ENCODE measurements at places on chromosomes 12 and 14.
A peak's percentile ranks its signal among the peaks of the same experiment; 100 is the strongest.

- no peak for DNase-seq
These were observed 17.4 kb downstream of the ACVRL1 start for GRCh38 chr12:51924551-51925319.

DNA sequence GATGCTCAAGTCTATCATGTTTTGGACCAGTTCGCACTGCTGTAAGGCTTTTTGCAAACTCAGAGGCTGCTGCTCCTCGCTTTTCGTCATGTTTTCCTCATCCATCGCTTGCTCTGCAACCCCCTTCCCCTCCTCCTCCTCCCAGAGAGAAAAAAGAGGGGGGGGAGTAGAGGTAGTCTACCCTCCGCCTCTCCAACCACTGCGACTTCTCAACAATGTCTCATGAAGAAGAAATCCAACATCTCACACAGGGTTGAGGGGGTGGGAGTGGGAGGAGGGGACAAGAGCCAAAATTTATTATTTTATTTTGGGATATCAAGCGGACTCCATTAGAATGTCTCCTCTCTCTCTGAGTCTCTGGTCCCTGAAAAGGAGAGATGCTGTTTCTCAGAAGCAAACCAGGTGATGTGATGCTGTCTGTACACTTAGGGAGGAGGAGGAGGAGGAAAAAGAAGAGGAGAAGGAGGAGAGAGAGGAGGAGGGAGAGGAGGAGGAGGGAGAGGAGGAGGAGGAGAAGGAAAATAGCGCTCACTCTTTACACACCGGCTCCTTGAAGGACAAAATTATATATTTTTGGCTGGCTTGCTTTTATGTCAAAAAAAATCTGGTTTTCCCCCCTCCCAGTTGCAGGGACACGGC is 520 bp downstream of the KSR2 start:
- no peak for DNase-seq

DNA sequence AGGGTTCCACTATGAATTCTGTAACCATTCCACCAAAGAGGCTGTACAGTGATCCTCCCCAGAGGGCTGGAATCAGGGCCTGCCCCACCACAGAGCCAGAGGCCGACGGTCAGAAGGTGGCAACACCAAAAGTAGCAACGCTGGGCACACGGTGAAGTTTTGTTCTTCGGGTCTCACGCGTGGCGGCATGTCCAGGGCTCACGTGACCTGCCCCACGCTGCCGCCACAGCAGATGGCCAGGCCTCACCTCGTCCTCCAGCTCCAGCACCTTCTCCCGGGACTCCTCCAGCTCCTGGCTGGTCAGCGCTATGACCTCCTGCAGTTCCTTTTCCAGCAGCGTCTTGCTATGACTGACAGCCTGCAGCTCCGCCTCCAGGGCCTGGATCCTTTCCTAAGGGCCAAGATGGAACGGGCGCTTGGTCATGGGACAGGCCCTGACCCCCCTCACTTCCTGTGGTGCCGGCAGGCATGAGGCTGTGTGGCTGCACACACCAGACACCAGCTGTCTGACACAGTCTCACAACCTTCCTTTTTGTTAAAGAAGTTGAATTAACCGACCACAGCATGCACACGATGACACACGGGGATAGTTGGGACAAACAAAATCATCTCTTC is 22.4 kb upstream of the ANKLE2 start:
- no peak for DNase-seq

GRCh38 chr12:105947906-105948305 is 190.8 kb downstream of the NUAK1 start:
- no peak for DNase-seq

DNA sequence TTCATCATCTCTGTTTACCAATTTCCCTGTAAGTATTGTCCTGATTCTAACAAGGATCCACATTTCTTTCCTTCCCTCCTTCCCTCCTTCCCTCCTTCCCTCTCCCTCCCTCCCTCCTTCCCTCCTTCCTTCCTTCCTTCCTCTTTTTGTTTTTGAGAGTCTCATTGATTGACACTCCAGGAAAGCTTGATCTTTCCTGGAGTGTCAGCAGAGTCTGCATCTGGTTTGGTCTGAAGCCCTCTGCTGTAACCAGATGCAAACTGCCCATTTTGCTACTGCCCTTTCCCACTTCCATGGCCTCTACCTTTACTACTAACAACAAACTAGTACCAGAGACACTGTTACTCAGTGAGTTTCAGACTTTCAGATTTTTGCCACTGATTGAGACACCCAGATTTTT is 14.4 kb upstream of the OR6C65 start:
- no peak for DNase-seq

DNA sequence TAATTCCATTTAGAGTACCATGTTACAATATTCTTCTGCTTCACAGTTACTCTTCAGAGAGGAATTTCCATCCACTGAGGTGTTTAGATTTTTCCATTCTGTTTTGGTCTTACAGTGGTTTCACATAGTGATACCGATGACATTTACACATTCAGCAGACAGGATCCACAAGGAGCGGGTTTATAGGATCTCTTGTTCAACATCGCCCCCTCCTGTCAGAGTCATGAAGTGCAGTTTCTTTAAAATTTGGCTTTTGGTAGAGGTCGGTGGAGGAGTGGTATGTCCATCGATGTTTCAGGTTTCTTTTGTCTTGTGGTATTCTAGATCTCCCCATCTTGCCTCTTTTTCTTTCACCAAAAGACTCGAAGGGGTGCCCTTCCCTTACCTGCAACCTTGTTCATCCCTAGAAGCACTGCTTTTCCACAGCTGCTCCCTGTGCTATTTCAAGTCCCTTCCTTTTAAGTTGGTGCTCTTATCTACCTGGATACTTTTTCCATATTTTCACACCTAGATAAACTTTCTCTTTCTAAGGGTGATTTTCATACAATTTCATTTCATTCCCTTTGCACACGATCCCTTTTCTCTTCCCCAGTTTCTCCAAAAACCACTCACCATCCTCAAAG is 181.3 kb downstream of the ITPR2 start:
- DNase-seq: peak; percentile 64

GRCh38 chr14:60222820-60223219 is 26.2 kb upstream of the PPM1A start:
- DNase-seq: no peak

GRCh38 chr12:104299842-104300481 is 3.6 kb upstream of the EID3 start:
- DNase-seq: no peak

DNA sequence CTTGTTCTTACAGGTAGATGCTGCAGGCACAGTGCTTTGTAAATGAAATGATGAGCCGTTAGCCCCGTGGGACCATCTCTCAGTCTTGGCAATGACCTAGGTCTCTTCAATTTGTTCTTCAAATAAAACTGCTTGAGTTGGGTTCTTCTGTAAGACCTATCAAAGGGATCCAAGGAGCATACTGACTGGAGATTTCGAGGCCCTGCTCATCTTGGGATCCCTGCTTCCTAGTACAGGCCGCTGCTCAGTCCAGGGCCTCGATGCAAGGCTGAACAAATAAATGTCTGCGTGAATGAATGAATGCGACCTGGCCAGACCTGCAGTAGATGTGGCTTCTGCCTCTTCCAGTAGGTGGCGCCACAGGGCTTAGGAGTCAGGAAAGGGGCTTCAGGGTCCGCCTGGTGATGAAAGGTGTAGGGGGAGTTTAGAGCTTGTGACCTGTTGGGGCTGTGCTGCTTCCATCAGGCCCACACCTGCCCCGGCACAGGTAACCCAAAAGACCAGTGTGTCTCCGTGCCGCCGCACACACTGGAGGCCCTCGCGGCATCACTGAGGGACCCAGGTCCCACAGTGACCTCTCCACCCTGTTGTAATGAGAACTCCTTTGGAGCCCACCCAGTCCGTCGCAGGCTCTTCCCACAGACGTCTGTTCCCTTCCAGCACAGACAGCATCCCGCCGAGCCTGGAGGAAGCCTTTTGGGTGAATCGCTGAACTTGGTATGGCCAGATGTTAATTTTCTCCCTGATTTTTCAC is 4.4 kb downstream of the CACNA1C start:
- DNase-seq: peak; percentile 84

DNA sequence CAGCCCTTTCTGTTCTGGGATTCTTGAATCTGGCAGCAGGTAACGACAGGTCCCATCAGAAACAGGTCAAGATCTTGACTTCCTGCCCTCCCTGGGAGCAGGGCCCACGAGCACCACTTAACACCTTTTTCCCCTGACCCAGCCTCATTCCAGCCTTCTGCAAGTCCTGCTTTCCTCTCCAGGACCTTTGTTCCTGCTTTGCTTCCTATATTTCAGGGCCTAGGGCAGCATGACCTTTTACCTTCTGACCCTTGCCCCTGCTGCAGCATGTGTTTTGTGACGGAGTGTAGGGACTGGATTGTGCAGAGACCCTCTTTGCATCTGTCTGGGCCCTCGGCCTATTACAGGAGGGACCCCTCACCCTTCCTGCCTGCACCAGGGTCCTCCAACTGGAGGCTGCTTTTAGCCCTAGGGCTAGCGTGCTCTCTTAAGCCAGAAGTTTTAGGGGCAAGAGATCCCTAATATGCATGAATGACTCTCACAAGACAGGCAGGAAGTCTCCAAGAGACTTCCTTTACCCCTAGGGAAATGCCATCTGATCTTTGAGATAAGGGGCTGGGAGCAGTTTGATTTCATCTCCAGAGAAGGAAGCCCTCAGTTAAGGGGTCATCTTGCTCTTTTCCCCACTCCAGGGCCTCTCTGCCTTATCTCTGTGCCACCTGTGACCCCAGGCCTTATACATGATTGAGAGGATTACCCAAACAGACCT is 209.4 kb upstream of the BCL2L14 start:
- no peak for DNase-seq

DNA sequence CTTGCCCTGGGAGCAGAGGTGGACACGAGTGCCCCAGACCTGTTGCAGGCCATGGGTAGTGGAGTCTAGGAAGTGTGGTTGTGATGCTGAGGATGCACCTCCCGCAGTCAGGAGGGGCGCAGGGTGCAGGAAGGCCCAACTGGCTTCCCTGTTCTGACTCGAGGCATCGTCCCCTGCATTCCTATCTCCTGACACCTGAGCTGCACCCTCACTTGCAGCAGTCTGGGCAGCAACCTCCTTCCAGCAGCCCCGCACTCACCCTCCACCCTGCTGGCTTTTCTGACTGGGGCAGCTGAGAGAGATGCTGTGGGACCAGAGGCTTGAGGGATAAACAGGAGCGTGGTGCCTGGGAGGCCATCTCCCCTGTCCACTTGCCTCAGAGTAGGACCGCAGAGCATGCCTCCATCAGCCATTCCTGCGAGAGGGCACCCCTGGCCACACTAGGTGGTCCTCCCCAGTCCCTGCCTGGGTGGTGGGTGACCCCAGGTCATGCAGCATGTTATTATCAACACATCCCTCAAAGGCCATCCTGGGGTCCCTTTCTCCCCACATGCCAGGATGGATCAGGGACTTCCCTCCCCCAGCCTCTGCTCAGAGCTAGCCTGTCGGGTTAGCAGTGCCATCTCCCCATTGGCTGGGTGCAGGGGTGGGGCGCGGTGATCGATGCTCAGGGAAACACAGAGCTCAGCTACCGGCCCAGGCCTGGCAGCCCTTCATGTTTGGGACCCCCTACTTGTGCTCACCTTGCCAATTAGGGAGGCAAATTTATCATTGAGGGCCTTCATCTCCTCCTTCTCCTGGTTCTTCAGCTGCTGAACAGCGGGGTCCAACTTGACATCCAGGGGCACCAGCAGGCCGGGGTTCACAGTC is 719 bp downstream of the KRT80 start:
- no peak for DNase-seq

GRCh38 chr12:85163752-85164321 is 116.2 kb upstream of the ALX1 start:
- DNase-seq: no peak

- DNase-seq: peak; percentile 77
These were observed 36.4 kb upstream of the STON2 start for GRCh38 chr14:81436296-81437138.

GRCh38 chr14:70782361-70782760 is 27.0 kb downstream of the MAP3K9 start:
- no peak for DNase-seq

GRCh38 chr14:81221579-81222102 is 882 bp upstream of the GTF2A1 start:
- no peak for DNase-seq

- no peak for DNase-seq
These were observed 10.4 kb downstream of the CALM1 start for GRCh38 chr14:90407230-90407629.

- DNase-seq: no peak
These were observed 121.3 kb downstream of the TBX3 start for GRCh38 chr12:114562654-114563053.

- DNase-seq: no peak
These were observed 9.2 kb upstream of the APOLD1 start for GRCh38 chr12:12776261-12776660.
